ENCODE measurements at places on chromosomes 6 and 20.

DNA sequence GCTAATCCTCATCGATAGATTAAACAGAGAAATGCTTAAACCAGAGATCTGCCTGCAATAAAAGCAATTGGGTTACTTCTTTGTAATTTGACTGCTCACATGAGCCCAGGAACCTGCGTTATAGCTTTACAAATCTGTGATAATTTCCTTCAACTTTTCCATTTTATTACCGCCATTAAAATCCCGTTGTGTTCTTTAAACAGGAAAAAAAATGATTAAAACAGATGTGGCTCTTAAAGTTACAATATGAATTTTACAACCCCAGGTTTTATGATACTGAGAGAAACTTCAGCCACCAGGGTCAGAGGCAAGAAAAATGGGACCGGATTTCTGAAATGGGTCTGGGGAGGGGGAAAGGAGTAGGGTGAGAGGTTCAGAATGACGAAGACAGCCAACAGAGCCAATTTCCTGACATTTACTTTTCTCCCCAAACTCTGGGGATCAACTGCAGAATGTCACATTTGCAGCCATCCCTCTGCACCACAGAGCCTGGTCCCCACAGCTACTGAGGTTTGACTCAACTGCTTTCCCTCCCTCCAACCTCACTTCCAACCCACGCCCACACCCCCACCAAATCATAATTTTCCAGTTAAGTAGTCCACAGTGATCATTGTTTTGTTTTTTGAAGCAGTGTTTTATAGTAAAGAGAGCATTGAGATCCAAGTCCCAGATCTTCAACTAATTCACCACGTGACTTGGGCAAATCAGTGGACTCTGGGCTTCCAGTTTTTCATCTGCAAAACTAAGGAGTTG lies 77.6 kb upstream of the EYA2 start:
- DNase-seq, result no peak

DNA sequence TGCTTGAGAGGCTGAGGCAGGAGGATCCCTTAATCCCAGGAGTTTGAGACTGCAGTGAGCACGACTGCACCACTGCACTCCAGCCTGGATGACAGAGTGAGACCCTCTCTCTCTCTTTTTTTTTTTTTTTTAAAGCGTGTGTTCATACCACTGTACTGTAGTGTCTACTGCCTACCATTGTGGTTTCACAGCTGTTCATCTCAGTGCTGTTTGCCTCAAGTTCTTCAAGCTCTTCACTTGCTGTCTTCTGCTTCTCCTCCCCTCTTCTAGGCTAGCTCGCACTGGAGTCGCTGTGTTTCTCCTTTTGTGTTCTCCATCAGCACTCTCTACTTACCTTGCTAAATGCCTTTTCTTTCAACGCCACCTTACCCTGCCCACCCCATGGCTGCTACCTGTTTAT lies 7.4 kb downstream of the FOXO3 start:
- no peak for DNase-seq

DNA sequence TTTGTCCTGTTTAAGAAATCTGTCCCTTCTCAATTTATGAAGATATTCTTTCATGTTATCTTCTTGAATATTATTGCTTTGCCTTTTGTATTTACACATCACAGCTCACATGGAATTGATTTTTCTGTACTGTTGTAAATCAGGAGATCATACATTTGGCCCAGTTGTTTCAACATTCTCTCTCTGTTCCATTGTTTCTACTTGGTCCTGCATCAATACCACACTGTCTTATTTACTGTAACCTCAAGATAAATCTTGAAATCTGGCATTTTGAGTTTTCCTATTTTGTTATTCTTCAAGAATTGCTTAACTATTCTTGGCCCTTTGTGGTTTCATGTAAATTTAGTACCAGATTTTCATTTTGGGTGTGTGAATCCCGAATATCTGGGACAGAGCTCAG lies 121.7 kb upstream of the CCN2 start:
- DNase-seq, result no peak

GRCh38 chr6:83822629-83823169 lies 30.5 kb upstream of the RIPPLY2 start:
- DNase-seq, result no peak

- no peak for DNase-seq
Observed at GRCh38 chr20:8909596-8909995, 159.3 kb upstream of the PLCB4 start.

All from NCI-H1092 treated with DMSO at 0.1 percent for 48 hours (cell line).